HT1080 (cell line): ENCODE measurements at places on chromosomes 5 and 9. TPM values are rescaled to one million over a fixed set of nuclear protein-coding genes. Genes with fewer than 3 reads are reported as not detected.
A peak's percentile ranks its signal among the peaks of the same experiment; 100 is the strongest.

- DNase-seq = no peak
Measured at GRCh38 chr9:70486127-70486526, 71.7 kb upstream of the KLF9 start.

- DNase-seq = no peak
Measured at GRCh38 chr5:98585661-98586310, 187.7 kb upstream of the RGMB start.

- DNase-seq = no peak
Measured at GRCh38 chr5:126881821-126882600, 105.1 kb downstream of the LMNB1 start.

DNA sequence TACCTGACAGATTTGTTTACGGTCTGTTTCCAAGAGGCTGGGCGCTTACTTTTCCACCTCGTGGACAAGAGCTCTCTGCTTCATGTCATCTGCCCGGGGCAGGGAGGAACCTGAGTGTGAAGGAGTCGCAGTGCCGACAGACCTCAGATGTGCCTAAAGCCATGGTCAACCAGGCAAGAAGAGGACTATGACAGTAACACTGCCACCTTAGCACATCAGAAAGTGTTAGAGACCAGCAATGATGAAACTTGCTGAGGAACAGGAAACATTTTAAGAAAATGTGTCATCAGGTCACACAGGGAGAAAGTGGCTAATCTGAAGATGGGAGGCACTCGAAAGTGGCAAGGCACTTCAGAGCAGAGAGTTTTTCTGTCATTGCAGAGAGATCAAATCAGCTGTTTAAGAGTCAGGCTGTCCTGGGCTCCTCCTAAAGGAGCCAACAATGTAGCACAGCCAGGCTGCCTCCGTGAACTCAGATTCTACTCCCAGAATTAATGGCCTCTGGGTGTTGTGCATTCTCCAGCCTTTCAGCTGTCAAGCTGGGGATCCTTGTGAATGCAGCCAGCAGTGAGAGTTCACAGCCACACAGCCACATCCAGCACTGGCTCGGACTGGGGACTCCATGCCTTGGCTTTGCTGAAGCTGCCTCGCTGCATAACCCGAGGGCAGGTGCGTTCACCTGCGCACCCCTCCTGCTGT lies 94.6 kb downstream of the RAPGEF1 start:
- DNase-seq = no peak

DNA sequence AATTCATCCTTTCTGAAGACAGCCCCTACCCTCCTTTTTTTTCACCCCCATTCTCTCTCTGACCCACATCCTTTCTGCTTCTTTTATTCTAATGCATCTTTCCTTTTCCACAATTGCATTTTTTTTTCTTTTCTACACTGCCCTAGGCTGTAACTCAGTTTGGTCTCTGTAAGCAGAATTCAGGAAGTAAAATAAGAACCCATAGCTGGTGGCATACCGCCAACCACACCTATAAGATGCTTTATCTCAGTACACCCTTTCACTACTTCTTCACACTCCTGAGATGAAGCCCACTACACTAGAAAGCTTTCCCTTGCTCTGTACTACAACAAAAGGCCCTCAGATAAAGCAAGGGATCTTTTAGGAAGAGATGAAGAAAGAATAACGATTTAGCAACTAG lies 16.1 kb upstream of the TSSK1B start:
- DNase-seq = no peak

GRCh38 chr9:105244734-105245028 lies 230 bp downstream of the SLC44A1 start:
- no peak for DNase-seq

DNA sequence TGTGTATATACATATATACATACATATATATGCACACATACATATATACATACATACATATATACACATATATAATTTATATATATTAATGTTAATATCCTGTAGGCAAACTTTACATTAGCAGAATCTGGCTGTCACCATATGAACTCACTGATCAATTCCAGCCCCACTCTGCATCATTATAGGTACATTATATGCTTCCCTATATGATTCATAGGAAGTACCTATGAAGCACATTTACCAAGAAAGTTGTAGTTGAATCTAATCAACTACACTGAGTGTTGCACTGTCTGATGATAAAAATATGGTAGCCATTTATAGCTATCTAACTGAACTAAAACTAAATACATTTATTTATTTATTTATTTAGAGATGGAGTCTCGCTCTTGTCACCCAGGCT lies 5.5 kb upstream of the SPATA6L start:
- DNase-seq = no peak

GRCh38 chr5:8650186-8650585 lies 781.2 kb downstream of the MTRR start:
- peak; percentile 67 for DNase-seq

GRCh38 chr9:38727497-38728001 lies 7.6 kb upstream of the FAM240B start:
- DNase-seq = peak; percentile 60

- DNase-seq = peak; percentile 69
Measured at GRCh38 chr5:115551415-115551814, 6.8 kb upstream of the FEM1C start.

DNA sequence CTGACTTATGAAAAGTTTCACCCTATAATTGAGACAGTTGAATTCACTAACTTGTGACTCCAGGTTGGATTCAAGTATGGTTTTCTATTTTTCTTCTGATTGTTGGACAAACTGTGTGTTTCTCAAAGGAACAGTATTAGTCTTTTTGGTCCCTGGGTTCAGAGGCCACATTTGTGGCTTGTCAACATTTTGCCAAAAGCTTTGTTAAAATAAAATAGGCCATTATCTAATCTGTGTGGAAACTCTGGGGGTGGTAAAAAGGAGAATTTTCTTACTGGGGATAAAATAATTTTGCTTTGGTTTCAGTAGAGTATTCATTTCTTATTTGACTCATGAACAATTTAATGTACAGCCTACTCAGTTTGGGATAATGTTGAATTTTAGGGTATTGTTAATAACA lies 166.3 kb downstream of the TMEM167A start:
- DNase-seq = no peak

The NDUFA8 gene
- total RNA-seq = 60.8 and 76.1 TPM in 2 replicates

The ORM2 gene
- total RNA-seq = not detected in 2 replicates

The DDX4 gene
- total RNA-seq = 0.24 TPM in 1 of 2 replicates, not detected in the other
